ENCODE measurements at places on chromosomes 5 and 9. TPM values are rescaled to one million over a fixed set of nuclear protein-coding genes. Genes with fewer than 3 reads are reported as not detected.

GRCh38 chr5:17178373-17178675 is 39.1 kb upstream of the BASP1 start:
- H3K36me3 ChIP-seq, result no peaks in the 10 kb centered on the region
- no peak for DNase-seq
- no peak overlapping the region for H3K27ac ChIP-seq
- H3K4me1 ChIP-seq, result peaks cover 2% of the 10 kb centered on the region
- H3K4me3 ChIP-seq, result no peak overlapping the region

SPATA31C1 gene
- total RNA-seq, result not detected

GRCh38 chr5:96716007-96716406 is 53.8 kb downstream of the CAST start:
- no peak overlapping the region for H3K4me3 ChIP-seq
- H3K27me3 ChIP-seq, result no peaks in the 10 kb centered on the region
- H3K36me3 ChIP-seq, result peaks cover 10% of the 10 kb centered on the region
- peaks cover 19% of the 10 kb centered on the region for H3K4me1 ChIP-seq

DNA sequence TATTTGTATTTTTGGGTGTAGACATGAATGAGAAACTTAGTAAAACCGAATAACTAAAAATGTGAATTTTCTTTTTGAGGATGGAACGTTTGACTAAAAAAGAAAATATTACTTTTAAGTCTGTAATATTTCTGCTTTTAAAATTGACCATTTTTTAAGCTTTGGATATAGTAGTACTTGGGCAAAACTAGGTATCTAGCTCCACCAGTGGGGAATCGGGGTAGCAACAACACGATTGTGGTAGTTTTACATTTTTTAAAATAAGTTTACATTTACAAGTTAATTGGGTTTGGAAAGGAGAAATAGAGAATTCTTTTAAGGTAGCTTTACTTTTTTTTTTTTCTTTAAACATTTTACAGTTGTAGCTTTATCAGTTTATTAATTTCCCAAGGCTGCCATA is 154.4 kb downstream of the MAN2A1 start:
- peaks cover 67% of the 10 kb centered on the region for H3K36me3 ChIP-seq
- no peak overlapping the region for H3K4me3 ChIP-seq
- no peak for DNase-seq
- peaks cover 10% of the 10 kb centered on the region for H3K4me1 ChIP-seq

GRCh38 chr5:5539590-5539989 is 117.1 kb downstream of the ICE1 start:
- DNase-seq, result no peak
- H3K27me3 ChIP-seq, result peaks cover 3% of the 10 kb centered on the region
- H3K4me3 ChIP-seq, result no peak overlapping the region
- no peak overlapping the region for H3K27ac ChIP-seq

ZFP2 gene
- total RNA-seq, result 0.18 TPM

DNA sequence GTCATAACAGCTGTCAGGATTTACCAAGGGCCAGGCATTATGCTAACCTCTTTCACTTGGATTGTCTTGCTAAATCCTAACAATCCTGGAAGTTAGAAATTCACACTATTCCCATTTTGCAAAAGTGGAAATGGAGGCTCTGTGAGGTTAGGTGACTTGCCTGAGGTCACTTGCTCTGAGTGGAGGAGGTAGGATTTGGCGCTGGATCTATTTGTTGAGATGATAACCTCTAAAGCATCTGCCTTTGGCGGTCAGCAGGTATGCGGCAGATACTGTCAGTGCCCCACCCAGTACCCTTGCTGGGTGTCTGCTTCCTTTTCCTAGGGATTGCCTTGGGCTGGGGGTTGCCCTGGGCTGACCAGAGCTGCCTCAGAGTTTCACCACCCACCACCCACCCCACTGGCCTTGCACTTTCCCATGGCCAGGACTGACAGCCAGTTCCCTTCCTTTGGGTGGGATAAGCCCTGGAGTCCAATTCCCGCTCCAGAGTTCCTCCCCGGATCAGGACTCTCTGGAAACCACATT is 164.8 kb upstream of the MSX2 start:
- DNase-seq, result no peak
- H3K27me3 ChIP-seq, result no peaks in the 10 kb centered on the region
- H3K4me1 ChIP-seq, result no peaks in the 10 kb centered on the region
- no peak overlapping the region for H3K27ac ChIP-seq

GRCh38 chr5:76084496-76085242 is 1.5 kb downstream of the SV2C start:
- peak overlapping the region; percentile 76 for H3K4me3 ChIP-seq
- peaks cover 17% of the 10 kb centered on the region for H3K4me1 ChIP-seq
- no peak overlapping the region for H3K27ac ChIP-seq
- no peaks in the 10 kb centered on the region for H3K36me3 ChIP-seq
- H3K27me3 ChIP-seq, result peaks cover 70% of the 10 kb centered on the region
- no peak for DNase-seq

All from activated T-helper 2 cell treated with anti-CD3 and anti-CD28 coated beads, Interferon-gamma antibody, Interleukin-2, Interleukin-4, amounts not matched to agents 10 μg/mL and 5 μg/mL and 100 μg/mL, durations not matched to agents 14 hours and 24 hours and 36 hours (primary cell).